ENCODE measurements at places on chromosomes 4 and X. TPM values are rescaled to one million over a fixed set of nuclear protein-coding genes. Genes with fewer than 3 reads are reported as not detected.

The CDKL2 gene
- total RNA-seq: 2.4 TPM

The C4orf51 gene
- total RNA-seq: not detected

The MAGEA12 gene
- not detected for total RNA-seq

The DCAF12L2 gene
- total RNA-seq: not detected
